Stimulated activated CD8-positive, alpha-beta memory T cell treated with anti-CD3 and anti-CD28 coated beads, Interleukin-4, amount 100 ng/mL, for 4 hours (primary cell): ENCODE measurements at places on chromosomes 7 and 10.

- DNase-seq, result no peak
Measured at GRCh38 chr10:116688241-116688711, 54.1 kb downstream of the HSPA12A start.

- DNase-seq, result no peak
Measured at GRCh38 chr10:101400585-101400984, 46.6 kb downstream of the BTRC start.

DNA sequence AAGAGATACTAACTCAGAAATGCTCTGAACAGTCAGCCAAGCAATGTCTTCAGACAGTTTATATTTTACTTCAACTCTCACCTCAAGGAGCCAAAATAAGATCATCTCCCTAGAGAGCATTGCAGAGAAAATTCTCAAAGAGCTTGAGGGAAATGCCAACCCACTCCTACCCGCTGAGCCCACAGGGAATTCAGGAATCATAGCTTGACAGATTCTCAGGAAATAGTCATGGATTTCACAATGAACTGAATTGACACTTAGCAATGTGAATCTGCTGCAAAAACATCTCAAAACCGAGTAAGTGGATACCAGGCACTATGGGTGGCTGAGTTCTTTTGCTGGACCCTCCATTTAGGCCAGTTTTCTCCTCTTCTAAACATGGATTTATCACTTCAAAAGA lies 9.8 kb upstream of the PLAC9 start:
- no peak for DNase-seq

- DNase-seq, result no peak
Measured at GRCh38 chr10:103980288-103980906, 13.5 kb downstream of the SLK start.

DNA sequence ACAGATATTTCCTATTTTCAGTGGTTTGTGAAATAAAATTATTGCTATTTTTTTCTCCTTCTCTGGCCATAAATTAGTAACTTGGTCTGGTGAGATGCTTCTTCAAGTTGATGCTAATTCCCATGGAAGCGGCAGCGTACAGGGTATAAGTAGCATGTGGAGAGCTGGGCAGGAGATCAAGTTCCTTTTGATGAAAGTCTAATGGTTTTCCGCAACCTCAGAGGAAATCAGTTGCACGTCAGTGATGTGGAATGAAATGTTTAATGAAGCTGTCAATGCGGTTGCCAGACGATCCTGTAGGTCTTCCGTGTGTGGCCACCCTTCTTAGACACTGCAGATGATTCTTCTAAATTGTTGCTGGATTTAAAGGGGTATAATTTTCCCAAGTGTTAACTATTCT lies 236.4 kb upstream of the GRM3 start:
- DNase-seq, result no peak

DNA sequence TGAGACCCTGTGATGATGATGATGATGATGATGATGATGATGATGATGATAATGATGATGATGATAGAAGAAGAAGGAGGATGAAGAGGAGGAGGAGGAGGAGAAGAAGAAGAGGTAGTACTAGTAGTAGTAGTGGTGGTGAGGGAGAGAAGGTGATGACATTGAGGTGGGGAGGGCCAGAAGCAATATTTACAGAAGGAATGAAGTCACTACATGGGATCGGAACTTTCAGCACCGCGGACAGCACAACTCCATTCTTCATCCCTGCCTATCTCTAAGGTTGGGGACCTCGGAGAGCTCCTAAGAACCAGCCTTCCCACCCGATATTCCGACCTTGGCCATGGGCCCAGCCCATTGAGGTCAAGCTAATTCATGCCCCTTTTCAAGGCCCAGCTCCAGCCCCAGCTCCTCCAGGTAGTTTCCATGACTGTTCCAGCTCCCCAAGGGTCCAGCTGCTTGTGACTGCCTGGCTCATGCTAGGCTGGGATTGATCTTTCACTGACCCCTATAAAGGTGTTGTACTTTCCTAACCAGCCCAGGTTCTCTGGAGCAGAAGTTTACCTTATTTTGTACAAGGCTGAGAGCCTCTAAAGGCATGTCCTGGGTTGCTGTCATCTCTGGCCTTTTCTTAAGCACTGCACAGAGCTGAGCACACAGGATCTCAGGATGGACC lies 10.3 kb downstream of the CRHR2 start:
- DNase-seq, result no peak

DNA sequence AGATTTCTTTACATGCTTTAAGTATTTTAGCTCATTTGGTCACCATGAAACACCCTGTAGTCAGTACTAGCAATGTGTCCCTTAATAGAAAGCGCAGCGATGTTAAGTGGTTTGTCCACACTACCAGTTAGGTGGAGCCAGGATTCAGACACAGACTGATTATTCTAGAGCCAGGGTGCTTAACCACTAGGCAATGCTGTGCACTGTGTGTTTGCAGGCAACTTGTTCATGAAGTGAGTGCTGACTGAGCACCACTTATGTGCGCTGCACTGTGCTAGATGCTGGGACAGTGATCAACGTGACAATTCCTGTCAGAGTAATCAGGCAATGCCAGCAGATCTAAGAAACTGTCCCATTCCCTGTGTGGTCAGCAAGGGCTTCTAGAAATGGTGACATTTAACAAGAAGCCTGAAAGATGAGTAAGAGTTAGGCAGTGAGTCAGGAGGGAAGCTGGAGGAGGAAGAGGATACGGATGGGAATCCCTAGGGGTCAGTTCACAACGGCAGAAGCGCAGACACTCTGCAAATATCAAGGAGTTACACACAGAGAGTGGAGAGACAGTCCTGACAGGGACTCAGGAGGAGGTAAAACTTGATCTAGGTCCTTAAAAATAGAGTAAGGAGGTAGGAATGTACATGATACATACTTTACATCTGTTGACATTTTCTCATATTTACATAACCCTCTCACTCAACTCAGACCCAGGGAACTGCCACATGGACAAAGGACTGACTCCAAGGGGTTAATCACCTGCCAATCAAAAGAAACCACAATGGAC lies 69.7 kb upstream of the EGR2 start:
- no peak for DNase-seq

GRCh38 chr7:140691376-140692045 lies 5.0 kb upstream of the NDUFB2 start:
- DNase-seq, result no peak

DNA sequence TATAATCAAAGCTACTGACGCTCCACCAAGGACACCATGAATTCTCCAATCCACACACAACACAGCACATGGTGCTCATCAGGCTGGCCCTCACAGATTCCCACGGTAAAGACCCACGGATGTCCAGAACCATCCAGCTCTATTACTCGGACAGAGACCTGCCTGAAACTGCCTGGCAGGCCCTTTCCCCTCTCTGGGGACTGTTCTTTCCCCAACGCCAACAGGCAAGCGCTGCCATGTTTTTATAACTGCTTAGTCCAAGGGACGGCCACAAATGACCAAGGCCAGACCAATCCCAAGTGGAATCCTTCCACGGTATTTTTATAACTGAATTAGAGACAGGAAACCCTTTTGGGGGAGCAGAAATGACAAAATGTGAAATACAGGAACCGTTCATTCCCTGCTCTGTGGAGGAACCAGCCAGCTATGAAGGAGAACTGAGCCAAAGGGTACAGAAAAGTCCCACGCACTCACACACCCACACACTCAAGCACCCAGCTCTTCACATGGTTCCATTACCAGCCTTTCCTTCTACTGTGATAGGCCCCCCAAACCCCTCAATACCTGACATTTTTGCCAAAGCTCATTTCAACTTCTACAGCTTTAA lies 4.1 kb downstream of the PIP4K2A start:
- DNase-seq, result no peak

GRCh38 chr10:1685699-1686490 lies 51.4 kb downstream of the ADARB2 start:
- DNase-seq, result no peak

GRCh38 chr7:56105508-56105907 lies 768 bp downstream of the CHCHD2 start:
- DNase-seq, result no peak

- DNase-seq, result no peak
Measured at GRCh38 chr7:75042831-75043703, 30.5 kb downstream of the RCC1L start.

- no peak for DNase-seq
Measured at GRCh38 chr7:945147-945555, 9.3 kb downstream of the ADAP1 start.

GRCh38 chr7:33410266-33410665 lies 280.9 kb downstream of the BBS9 start:
- no peak for DNase-seq

DNA sequence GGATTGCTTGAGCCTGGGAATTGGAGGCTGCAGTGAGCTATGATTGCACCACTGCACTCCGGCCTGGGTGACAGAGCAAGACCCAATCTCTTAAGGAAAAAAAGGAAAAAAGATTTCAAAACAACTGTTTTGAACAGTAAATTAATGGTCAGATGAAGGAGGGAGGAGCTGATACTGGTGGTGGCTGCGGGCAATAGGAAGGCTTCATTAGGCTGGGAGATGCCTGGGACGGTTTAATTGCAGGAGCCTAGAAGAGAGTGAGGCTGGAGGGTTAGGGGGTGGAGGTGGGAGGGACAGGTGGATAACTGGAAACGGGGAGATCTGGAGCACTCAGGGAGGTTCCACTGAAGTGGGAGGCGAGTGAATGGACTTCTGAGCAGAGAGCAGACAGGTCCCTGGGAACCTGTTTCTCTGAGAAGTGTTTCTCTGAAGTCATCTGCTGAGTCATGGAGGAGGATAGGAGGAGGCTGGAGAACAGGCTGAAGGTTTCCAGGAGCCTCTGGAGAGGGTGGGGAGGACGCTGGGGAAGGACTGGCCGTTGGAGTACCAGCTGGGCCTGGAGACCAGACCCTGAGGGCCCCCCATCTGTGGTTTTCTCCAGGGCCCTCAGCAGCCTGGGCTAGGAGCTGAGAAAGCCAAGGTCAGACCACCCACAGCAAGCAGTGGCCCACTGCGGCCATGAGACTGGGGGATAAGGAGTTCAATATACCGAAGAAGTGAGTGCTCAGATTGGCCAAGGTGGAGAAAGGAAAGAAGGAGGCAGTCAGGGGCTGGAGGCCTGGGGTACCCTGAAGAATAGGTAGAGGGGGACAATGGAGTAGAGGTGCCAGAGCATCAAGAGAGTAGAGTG lies 14.4 kb upstream of the YWHAG start:
- no peak for DNase-seq

GRCh38 chr7:130913639-130914553 lies 179.9 kb upstream of the KLF14 start:
- no peak for DNase-seq

GRCh38 chr7:142910031-142910433 lies 23.5 kb downstream of the TRPV5 start:
- DNase-seq, result no peak

GRCh38 chr7:129258649-129259389 lies 34.0 kb downstream of the AHCYL2 start:
- no peak for DNase-seq
